ENCODE measurements at places on chromosomes 1 and 21.

DNA sequence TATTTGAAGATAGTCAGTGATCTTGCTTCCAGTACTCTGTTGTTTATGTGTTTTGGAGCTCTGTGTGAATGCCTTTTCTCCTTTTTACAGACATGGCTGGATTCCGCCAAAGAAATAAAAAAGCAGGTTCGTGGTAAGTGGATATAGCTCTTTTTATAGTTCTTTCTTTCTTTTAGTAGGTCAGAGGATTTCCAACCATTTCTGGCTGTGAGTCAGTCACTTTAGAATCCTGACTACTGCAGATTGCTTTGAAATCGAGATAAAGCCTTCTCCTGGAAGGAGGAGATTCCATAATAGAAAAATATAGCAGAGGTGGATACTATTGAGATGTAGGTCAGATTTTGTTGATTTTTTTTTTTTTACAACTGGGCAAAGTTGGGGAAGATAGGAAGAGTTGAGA lies 97.4 kb downstream of the EPB41 start:
- DNase-seq = no peak

GRCh38 chr1:116075990-116076389 lies 35.2 kb upstream of the MAB21L3 start:
- no peak for DNase-seq

GRCh38 chr21:43853851-43854772 lies 10.9 kb upstream of the AGPAT3 start:
- DNase-seq = no peak

GRCh38 chr1:31642366-31642765 lies 2.3 kb downstream of the PEF1 start:
- no peak for DNase-seq

DNA sequence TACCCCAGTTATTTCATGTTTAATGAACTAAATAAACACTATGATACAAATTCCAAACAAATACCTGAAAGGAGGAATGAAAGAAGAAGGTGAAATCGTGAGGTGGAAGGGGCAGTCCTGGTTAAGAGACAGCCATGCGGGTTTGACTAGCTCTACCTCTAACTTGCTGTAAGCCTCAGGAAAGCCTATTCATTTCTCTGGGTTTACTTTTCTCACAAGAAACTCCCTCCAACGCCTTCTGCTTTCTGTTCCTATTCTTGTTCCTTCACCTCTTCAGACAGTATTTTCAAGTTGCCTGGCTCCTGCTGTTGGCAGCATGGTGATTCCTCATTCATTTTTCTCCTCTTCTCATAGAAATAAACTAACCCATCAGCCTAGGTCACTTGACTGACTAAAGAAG lies 92.4 kb downstream of the NTPCR start:
- DNase-seq = no peak

DNA sequence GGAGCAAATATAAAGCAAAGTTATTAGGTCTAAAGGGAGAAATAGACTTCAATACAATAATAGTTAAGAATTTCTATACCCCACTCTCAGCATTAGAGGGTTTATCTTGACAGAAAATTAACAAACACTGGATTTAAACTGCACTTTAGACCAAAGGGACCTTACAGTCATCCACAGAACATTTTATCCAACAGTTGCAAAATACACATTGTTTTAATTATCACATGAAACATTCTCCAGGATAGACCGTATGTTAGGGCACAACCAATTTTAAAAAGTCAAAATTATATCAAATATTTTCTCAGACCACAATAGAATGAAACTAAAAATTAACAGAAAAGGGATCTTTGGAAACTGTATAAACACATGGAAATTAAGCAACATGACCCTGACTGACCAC lies 384.5 kb upstream of the C1orf87 start:
- DNase-seq = no peak

- DNase-seq = no peak
These were observed 18.6 kb upstream of the RGS8 start for GRCh38 chr1:182702826-182703524.

GRCh38 chr1:147804942-147805723 lies 44.7 kb upstream of the GJA5 start:
- no peak for DNase-seq

- no peak for DNase-seq
These were observed 1.0 kb downstream of the SMYD2 start for GRCh38 chr1:214281720-214282629.

- no peak for DNase-seq
These were observed 69.0 kb downstream of the KCND3 start for GRCh38 chr1:111920221-111921024.

GRCh38 chr1:41464885-41465284 lies 19.6 kb downstream of the EDN2 start:
- no peak for DNase-seq
